Articular chondrocyte of knee joint (primary cell): ENCODE measurements at places on chromosomes 1 and 21. TPM values are rescaled to one million over a fixed set of nuclear protein-coding genes. Genes with fewer than 3 reads are reported as not detected.

HSD3B1 gene
- total RNA-seq = not detected in 2 replicates

HOOK1 gene
- total RNA-seq = under 0.01 TPM in 2 replicates

NBPF20 gene
- 2.5 TPM in 2 replicates for total RNA-seq

CTXND2 gene
- total RNA-seq = not detected in 2 replicates

ETV3 gene
- 18.0 and 18.4 TPM in 2 replicates for total RNA-seq

CCDC190 gene
- 0.32 TPM in 1 of 2 replicates, not detected in the other for total RNA-seq

FALEC gene
- total RNA-seq = not detected in 2 replicates

GJA5 gene
- total RNA-seq = not detected in 2 replicates

ZNF593OS gene
- total RNA-seq = not detected in 2 replicates

C1QA gene
- total RNA-seq = not detected in 2 replicates

BSDC1 gene
- total RNA-seq = 53.4 and 55.7 TPM in 2 replicates

S100A3 gene
- total RNA-seq = 2.0 and 3.7 TPM in 2 replicates
